Activated CD8-positive, alpha-beta memory T cell treated with anti-CD3 and anti-CD28 coated beads for 4 hours (primary cell): ENCODE measurements at places on chromosomes 11 and 22.

- DNase-seq = no peak
Observed at GRCh38 chr11:61586792-61587430, 6.0 kb upstream of the SYT7 start.

DNA sequence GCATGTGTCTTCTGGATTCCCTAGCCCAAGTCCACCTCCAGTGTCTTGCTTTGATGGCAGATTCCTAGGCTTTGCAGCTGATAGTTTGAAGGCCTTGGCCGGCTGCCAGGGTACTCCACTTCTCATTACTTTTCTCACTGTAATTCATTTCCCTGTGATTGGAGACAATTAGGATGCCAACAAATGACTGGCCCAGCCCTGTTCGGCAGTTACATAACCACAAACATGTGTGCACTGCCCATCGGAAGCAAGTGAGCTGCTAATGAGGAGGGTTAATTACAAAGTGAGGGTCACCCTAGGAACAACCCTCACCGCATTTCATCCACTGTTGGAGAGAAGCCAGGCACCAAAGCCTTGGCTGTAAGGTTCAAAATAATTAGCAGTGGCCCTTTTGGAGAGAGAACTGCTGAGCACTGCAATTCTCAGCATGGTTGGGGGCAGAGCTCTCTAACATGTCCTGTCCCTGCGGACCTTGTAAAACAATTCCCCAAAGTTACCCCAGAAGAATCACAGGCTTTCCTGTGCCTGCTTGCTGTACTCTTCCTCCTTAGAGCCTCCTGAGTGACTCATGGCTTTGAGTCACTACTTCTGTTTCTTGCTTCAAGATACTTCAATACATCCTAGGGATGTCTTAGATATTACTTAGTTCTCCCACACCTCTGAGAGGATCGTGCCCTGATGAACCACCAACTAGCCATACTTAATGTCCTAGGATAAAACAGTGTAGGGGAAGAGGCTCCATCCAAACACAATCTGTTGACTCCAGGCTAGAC is 109.7 kb upstream of the GALNT18 start:
- no peak for DNase-seq

GRCh38 chr11:72668629-72669347 is 5.4 kb downstream of the PDE2A start:
- DNase-seq = no peak

GRCh38 chr11:17986007-17986710 is 26.7 kb downstream of the SERGEF start:
- no peak for DNase-seq

GRCh38 chr22:36432592-36433317 is 45.0 kb upstream of the MYH9 start:
- DNase-seq = no peak

DNA sequence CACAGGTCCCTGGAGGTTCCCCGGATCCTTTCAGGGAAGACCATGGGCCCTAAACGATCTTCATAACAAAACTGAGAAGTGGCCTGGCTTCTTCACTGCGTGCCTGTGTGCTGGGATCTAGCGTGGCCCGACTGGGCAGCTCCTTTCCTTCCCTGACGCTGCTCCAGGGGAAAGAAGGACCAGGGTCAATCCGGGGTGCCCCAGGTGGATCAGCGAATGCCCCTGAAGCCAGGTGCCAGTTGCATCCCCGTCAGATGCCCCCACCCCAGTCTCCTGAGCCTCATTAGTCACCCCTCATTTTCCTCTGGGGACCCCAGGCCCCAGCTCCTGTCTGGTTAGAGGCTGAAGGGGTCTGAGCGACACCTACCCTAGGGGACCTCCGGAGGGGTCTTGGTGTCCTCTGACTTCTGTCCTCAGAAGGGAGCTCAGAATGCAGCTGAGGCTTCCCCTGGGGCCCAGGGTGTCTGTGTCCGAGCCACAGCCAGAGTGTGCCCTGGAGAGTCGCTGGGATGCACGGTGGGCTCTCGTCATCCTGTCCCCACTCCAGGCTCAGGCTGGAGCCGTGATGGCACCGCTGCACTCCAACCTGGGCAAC is 18.7 kb upstream of the MUC6 start:
- DNase-seq = no peak

DNA sequence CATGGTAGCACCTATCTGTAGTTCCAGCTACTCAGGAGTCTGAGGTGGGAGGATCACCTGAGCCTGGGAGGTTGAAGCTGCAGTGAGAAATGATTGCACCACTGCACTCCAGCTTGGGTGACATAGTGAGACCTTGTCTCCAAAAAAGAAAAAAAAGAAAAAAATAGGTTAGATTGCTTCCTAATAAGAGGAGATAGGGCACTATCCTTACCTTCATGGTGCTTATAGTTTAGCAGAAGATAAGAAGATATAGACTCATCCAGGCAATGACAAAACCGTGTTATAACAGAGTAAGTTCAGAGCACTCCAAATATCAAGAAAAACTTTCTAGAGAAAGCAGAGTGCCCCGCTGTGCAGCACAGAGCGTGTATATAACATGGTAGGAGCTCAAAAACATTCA is 42.1 kb downstream of the RRP8 start:
- DNase-seq = no peak

DNA sequence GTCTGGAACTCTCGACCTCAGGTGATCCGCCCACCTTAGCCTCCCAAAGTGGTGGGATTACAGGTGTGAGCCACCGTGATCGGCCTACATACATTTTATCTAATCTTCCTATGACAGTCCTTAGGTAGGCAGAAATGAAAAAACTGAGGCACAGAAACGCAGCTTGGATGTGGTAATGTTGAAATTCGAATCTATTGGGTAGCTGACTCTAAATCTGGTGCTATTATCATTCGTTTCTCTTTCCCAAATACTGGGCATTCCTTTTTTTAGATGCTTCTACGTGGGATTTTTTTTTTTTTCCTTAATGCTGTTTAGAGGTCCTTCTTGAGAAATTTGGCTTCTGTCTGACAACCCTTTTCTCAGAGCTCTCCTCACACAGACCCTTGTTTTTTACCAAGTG is 41.5 kb downstream of the FCHSD2 start:
- DNase-seq = no peak

DNA sequence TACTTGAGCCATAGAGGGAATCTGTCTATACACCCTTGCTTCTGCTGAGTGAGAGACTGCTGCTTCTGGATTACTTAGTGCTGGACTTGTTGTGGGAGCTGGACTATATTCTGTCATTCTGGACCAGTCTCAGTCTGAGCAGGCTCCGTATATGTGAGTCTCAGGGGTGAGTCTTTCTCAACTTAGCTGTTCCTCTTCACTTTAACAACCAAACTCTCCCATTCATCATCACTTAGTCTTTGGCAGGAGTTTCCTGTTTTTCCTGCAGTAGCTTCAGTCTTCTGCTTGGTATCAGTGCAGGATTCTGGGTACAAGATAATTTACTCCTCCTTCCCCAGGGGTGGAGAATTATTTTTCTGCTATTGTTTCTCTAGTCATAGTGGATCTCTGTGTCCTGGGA is 779.5 kb downstream of the METTL15 start:
- DNase-seq = no peak

GRCh38 chr22:35525687-35526332 is 14.8 kb upstream of the RASD2 start:
- DNase-seq = no peak

GRCh38 chr11:109972939-109973338 is 120.3 kb upstream of the ZC3H12C start:
- no peak for DNase-seq

DNA sequence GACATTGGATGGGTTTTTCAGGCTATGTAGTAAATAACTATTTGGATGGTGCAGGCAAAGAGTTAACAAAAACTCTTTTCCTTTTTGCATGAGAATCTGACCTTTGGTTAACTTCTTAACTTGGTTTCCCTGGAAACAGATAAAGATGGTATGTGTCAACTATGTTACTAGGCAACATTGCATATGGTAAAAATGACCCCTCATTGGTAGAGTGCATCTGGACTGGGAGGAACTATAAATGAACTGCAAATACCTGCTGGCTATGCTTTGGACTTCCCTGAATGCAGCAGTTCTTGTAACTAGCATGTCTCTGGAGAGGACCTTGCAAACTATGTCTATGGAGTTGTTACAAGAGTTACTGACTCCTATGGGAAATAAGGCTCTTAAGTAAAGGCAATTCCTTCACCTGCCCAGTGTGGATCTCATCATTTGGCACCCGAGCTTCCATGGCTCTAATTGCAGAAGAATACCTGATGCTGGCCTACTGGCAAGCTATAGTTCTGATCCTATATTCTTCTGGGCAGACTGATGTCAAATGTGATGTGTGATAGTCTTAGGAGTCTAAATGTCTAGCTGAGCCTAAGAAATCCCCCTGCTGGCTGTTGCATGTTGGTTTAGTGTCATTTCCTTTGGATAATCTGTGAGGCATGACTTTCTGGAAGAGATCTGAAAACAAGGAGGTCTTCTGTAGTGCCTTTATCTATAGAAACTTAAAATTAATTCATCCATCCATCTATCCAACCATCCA is 126.7 kb upstream of the MTMR2 start:
- DNase-seq = no peak

GRCh38 chr11:134126217-134126822 is 57.4 kb downstream of the JAM3 start:
- DNase-seq = no peak

- DNase-seq = no peak
Observed at GRCh38 chr11:72773291-72773690, 20.6 kb downstream of the STARD10 start.

GRCh38 chr22:28884747-28885350 is 1.5 kb downstream of the ZNRF3 start:
- no peak for DNase-seq

- no peak for DNase-seq
Observed at GRCh38 chr11:119739021-119739703, 10.2 kb upstream of the NECTIN1 start.

- DNase-seq = no peak
Observed at GRCh38 chr11:41222236-41222635, 237.2 kb downstream of the LRRC4C start.

- no peak for DNase-seq
Observed at GRCh38 chr11:116114198-116114651, 610.0 kb upstream of the CADM1 start.

DNA sequence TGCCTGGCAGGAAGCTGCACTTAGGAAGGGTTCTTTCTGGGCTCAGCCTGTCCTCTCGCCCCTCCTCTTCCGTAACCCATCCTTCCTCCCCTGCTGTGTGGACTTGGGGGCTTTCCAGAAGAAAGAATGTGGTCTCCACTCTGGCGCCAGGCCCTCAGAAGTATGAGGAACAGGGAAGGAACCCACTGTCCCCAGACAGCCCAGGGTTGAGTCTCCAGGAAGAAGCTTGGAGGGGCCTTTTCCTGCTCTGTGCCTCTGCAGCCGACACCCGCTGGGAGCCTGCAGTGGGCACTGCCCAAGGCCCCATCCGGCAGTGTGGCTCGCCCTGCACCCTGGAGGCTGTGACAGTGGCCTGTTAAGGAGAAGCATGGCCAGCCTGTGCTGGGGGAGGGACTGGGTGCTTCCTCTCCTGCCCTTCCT is 112.6 kb downstream of the ST3GAL4 start:
- no peak for DNase-seq

- DNase-seq = no peak
Observed at GRCh38 chr11:106101819-106102218, 24.4 kb downstream of the AASDHPPT start.

GRCh38 chr11:75910426-75911145 is 95.6 kb downstream of the UVRAG start:
- no peak for DNase-seq

- no peak for DNase-seq
Observed at GRCh38 chr11:111388420-111388819, 9.3 kb upstream of the POU2AF1 start.

DNA sequence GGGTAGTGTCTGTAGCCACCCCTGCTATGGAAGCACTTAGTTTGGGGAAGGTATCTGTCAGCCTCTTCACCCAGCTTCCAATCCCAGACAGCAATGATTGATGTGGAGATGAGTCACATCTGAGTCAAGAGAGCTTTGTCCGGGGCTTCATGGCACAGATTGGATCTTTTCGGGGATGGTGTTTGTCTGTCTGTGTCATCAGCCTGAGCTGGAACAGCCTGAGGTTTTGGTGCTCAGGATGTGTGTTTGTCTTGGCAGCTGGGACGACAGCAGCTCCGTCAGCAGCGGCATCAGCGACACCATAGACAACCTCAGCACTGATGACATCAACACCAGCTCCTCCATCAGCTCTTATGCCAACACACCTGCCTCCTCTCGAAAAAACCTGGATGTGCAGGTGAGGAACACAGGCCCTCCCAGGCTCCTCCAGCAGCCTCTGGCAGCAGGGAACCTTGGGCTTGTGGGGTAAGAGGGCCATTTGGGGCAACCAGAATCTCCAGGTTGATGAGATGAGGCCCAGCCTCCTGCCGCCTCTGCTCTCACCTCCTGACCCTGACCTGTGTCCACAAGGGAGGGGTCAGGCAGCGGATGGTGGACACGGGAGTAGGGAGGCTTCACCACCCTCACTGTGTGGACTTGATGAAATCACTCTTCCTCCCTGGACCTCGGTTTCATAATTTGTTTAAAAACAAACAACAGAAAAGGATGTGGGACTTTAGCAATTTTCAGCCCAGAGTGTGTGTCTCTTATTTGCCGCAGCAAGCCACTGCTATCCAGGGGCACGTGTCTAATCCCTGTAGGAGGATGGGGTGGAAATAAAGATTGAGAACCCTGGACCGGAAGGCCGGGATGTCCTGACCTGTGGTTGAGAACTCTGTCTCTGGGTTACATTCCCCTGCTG is 124.3 kb downstream of the DBX1 start:
- DNase-seq = no peak

DNA sequence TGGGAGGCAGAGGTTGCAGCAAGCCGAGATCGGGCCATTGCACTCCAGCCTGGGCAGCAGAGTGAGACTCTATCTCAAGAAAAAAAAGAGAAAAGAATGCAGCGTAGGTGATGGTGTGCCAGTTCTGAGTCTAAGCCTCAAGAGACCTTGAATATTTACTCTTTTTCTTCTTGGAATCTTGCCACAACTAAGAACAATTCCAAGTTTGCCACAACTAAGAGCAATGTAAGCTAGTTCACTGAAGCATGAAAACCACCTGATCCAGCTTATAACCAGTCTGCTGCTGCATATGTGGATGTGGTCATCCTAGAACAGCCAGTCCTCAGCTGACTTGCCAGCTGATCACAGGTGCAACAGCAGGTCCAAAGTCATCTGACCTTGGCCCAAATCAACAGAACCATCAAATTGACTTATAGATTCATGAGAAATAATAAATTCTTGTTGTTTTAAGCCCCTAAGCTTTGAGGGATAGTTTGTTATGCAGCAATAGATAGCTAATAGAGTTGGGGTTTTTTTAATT is 25.4 kb upstream of the SEZ6L start:
- no peak for DNase-seq
